ENCODE measurements at places on chromosomes 6 and 20.

GRCh38 chr6:22570185-22570551, 802 bp downstream of the HDGFL1 start:
- no peak for DNase-seq

DNA sequence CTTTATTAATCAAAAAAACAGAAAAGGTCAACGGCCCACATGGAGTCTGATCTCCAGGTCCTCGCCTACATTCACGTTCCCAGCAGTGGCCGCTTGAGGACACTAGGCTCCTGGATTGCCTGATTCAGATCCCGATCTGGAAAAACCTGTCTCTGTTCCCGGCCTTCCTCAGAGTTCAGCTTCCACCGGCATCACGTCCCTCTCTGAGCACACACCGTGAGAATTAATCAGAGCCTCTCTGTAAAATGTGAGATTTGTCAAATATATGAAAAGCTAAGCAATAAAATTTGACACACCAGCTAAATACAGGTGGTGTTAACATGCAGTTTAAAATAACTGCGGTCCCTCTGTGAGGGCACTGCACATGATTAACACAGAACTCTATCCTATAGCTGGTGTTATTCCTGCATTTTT, 122.8 kb upstream of the COL21A1 start:
- DNase-seq, result peak; percentile 83

DNA sequence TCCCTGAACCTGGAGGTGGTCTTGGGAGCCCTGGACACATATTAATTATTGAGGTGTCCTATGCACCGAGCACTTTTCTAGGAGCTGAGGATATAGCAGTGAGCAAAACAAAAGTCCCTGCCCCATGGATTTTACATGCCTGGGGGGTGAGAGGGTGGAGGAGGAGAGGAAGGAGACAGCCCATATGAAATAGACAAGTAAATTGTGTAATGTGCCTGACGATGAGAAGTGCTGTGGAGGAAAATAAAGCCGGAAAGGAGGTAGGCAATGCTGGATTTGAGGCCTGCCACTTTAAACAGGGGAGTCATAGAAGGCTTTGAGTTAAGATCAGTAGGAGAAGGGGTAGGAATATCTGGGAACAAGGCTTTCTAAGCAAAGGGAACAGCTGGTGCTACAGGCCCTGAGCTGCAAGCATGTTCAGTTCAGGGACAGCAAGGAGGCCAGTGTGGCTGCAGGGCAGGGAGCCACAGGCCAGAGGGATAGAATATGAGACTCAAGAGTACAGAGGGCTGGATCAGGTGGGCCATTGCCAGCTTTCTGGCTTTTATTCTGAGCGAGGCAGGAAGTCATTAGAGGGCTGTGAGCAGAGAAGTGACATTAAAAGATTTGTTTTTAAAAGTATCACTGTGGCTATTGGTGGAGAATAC, 19.1 kb upstream of the MYLIP start:
- no peak for DNase-seq

DNA sequence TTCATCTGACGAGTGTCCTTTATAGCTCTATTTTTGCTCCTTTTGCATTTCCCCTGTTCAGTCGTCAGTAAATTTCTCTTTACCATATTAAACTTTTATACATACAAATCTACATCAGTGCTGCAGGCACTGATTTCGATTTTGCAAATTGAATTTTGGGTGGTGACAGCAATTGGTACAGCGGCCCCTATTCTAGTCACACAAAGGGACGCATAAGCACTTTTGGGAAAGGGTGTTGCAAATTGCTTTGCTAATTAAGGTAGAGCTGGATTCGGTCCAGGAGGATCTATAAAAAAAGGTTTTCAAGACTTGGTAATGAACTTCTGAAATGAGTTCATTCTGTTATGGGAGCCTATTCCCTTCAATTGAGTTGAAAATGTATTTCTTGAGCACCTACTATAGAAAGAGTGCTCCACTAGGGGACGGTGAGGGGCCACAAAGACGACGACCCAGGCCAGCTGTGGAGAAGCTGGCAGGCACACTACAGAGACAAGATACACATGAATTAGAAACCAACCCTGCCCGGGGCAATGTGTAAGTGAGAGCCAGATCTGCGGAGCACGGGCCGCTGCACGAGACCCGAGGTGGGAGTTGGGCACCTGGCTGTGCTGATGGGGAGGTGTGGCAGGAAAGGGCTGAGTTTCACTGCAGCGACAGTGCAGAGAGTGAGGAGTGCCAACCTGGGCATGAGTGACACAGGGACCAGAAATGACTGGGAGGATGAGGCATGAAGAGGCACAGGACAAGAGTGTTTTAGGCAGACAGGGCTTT, 5.4 kb downstream of the UQCC2 start:
- no peak for DNase-seq

GRCh38 chr20:325045-325888, at the start of gene SOX12:
Gene SOX12 (plus strand): TSS chr20:325552. CDS start chr20:325925, 373 bp downstream.
- DNase-seq, result peak; percentile 84

GRCh38 chr20:59672576-59672975, 68.2 kb downstream of the PHACTR3 start:
- no peak for DNase-seq

GRCh38 chr20:25353353-25353746, 37.3 kb downstream of the ABHD12 start:
- no peak for DNase-seq

- no peak for DNase-seq
Observed at GRCh38 chr20:16206817-16207216, 366.4 kb downstream of the KIF16B start.

- DNase-seq, result peak; percentile 70
Observed at GRCh38 chr6:84926189-84927155, 162.1 kb upstream of the TBX18 start.

- DNase-seq, result peak; percentile 31
Observed at GRCh38 chr6:44926556-44926955, 401.6 kb upstream of the RUNX2 start.

- no peak for DNase-seq
Observed at GRCh38 chr20:17485017-17485416, 46.2 kb downstream of the BFSP1 start.

GRCh38 chr20:15131176-15131575, 793.8 kb upstream of the FLRT3 start:
- DNase-seq, result no peak

- DNase-seq, result no peak
Observed at GRCh38 chr6:2916158-2916925, 13.2 kb upstream of the SERPINB9 start.

- DNase-seq, result no peak
Observed at GRCh38 chr6:1736346-1737105, 126.8 kb downstream of the FOXC1 start.

GRCh38 chr6:4102687-4103244, 23.8 kb upstream of the FAM217A start:
- no peak for DNase-seq

DNA sequence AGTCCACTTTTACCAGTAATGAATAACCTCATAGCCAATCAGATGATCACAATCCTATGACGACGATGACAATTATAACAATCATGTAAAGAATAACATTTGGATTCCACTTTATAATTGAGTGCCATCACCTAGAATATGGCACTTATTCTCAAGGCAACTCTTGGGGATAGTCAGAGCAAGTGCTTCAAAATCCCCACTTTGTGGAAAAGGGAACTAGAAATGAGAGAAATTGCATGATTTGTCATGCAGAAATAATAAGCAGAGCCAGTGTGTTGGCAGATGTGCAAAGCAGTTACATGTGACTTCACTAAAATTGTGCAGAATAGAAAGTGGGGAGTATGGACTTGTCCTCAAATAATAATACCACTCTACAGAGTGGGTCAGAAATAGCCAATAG, 41.3 kb downstream of the FRK start:
- DNase-seq, result no peak

DNA sequence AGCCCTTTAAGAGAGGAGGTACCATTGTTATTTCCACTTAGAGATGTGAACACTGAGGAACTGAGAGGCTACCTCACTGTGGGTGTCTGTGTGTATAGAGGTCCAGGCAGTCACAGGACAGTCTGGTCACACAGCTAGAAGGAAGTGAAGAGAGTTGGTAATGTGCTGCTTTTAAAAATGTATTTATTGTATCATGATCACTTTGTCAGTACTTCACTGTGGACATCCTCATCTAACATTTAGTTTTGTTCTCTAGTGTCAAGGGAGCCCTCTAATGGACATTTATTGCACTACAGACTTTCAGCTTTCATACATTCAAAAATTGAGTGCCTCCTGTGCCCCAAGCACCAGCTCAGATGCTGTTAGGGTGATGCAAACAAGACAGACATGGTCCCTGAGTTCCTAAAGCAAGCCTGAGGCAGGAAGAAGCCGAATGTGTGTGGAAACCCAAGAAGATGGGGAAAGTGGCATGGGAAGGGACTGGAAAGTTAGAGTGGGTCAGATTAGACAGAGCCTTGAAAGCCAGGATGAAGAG, 123.0 kb downstream of the SLC16A10 start:
- peak; percentile 64 for DNase-seq

DNA sequence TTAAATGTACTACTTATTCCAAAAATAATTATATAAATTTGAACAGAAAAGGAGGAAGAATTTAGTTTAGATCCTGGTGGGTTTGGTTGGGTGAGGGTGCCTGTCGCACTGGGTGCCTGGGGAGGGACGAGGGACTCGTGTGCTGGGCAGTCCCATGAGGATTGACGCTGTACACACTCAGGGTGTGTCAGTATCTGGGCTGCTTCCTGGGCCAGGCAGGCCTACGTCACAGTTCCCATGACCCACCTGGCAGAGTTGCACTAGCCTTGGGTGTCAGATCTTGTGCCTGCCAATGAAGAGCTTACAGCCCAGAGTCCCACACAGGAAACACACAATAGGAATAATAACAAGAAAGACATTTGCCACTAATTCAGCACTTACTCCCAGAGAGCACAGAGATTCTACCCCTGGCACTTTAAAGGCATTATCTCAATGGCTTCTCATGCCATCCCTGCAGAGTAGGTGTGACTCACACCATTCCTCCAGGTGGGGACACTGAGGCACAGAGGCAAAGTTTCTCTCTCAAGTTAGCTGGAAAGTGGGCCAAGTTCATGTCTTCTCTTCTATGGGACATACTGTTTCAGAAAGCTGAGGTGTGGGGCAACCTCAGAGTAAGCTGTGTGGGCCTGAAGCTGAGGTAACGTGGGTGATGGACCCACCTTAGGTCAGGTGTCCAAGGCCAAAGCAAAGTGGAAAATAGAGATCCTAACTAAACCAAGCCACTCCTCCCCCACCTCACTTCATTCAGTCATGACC, 1.3 kb upstream of the SDCBP2 start:
- peak; percentile 91 for DNase-seq

DNA sequence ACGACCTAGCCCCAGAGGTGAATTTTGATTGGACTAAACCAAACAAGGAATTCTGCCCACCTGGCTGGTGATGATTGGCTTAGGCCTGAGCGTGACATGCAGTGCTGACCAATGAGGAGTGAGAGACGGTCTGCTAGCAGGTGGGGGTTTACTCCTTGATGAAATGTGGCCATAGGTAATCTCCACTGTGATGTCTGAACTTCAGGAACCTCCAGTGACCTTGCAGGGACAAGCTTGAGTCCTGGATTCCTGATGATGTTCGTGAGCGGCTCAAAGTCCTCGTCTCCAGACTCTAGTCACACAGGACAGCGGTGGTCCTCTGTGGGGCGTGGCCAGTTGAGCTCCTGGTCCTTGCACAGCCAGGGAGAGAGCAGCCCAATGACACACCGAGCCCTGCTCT, 8.4 kb downstream of the VSX1 start:
- DNase-seq, result no peak

- no peak for DNase-seq
Observed at GRCh38 chr6:113998811-113999210, 27.9 kb upstream of the HDAC2 start.

- DNase-seq, result no peak
Observed at GRCh38 chr6:168447282-168447681, 6.3 kb downstream of the SMOC2 start.

DNA sequence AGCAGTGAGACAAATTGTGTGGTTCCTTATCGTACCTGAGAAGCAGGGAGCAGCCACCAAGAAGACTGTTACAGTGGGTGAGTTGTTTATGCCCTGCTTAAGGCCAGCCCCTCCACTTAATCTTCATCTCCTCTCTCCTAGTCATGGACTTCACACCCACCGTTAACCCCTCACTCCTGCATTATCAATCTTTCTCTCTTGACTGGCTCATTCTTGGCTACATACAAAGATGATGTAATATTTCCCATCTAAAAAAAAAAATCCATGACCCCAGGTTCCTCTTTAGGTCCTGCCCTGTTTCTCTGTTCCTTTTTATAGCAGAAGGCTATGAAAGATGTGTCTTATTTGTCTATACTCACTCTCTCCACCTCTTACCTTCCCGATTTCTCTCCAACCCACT, 72.4 kb downstream of the SHLD1 start:
- no peak for DNase-seq

GRCh38 chr6:17987447-17987696, at the start of gene KIF13A:
Gene KIF13A (minus strand): TSS chr6:17987635. CDS start chr6:17987463, 172 bp downstream.
- no peak for DNase-seq

DNA sequence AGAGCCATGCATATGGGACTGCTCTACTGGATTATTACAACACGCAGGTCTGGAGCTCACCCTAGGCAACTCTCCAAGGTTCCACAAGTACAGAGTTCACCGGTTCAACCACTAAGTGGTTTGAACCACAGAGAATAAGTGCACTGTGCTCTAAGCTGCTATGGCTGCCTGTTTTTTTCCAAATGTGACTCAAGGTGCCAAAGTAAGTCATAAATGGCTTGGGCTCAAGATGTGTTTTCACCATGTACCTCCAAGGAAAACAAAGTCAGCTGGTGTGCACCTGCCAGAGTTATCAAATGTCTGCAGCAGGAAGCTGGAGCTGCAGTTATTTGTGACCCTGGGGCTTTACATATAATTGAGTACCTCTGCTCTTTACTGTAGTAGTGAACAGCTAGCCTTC, 76.7 kb downstream of the PREP start:
- peak; percentile 82 for DNase-seq

- no peak for DNase-seq
Observed at GRCh38 chr6:37054580-37054979, 49.1 kb downstream of the FGD2 start.

DNA sequence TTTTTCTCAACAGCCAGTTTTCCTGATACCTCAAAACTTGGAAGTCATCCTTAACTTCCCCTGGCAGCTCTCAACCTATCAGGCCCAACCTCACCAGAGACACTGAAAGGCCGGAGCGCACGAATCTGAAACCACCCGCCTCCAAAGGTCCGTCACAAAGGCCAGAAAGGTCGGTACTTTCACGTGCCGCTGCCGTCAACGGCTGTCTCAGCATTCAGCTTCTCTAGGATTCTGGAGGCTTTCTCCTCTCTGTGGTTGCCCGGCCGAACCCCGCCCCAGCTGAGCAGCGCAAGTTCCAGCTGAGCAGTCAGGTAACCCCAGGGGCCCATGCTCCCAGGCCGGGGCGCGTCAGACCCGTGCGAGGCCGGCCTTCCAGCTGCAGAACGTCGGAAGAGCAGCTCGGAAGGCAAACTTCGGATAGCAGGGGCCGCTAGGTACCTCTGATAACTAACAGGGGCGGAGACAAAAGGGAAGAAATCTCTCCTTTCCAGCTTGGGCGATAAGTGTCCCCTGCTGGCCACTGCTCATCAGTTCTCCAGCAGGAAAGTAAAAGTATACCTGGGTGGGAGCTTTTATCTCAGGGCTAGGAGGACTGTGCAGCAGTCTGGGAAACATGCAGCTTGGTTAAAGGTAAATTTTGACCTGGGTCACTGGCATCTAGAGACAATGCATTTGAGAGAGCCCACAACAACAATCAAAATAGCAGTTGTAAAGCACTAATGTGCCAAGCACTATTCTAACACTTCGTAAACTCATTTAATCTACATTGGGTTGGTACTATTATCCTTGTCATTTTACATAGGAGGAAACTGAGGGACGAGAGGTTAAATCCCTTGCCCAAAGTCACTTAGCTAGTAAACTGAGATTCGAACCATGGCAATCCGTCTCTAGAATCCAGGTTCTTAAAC, 16.1 kb downstream of the ZSCAN12 start:
- peak; percentile 95 for DNase-seq

All from fibroblast of mammary gland (primary cell).